ENCODE measurements at places on chromosomes 16 and 17.

DNA sequence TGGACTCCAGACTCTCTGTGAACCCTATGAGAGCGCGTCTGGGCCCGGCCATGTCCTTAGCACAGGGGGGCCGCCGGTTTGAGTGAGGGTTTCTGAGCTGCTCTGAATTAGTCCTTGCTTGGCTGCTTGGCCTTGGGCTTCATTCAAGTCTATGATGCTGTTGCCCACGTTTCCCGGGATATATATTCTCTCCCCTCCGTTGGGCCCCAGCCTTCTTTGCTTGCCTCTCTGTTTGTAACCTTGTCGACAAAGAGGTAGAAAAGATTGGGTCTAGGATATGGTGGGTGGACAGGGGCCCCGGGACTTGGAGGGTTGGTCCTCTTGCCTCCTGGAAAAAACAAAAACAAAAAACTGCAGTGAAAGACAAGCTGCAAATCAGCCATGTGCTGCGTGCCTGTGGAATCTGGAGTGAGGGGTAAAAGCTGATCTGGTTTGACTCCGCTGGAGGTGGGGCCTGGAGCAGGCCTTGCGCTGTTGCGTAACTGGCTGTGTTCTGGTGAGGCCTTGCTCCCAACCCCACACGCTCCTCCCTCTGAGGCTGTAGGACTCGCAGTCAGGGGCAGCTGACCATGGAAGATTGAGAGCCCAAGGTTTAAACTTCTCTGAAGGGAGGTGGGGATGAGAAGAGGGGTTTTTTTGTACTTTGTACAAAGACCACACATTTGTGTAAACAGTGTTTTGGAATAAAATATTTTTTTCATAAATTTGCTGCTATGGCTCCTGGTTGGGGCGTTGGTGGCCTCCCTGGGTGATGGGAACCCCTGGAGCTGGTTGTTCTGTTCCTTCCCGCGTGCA, 23.1 kb downstream of the STAT5A start:
- no peak for DNase-seq

DNA sequence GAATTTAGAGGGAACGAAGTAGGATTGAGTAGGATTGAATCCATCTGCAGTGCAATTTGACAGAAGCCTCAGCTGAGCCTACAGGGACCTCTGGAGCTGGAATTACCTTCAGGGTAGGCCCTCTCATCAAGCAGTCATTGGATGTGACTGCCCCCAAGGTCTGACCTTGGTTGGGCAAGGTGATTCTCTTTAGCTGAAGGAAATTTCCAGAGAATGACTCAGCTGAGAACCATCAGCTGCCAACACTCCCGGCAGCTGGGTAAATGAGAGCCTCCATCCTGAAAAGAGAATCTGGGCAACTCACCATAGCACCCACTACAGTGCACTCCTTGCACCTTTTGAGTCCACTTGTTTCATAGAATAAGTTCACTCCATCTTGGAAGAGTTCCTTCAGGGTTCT, 113.5 kb upstream of the MED13 start:
- no peak for DNase-seq

GRCh38 chr16:48137822-48138221, 18.0 kb downstream of the ABCC12 start:
- no peak for DNase-seq

GRCh38 chr17:44093231-44093900, 22.8 kb downstream of the G6PC3 start:
- no peak for DNase-seq

GRCh38 chr17:34499576-34499975, 79.8 kb upstream of the TMEM132E start:
- DNase-seq = no peak
